Fibroblast of skin of left quadriceps (primary cell): ENCODE measurements at places on chromosomes 16 and 17.

- no peak for DNase-seq
These were observed 826.9 kb upstream of the CDH8 start for GRCh38 chr16:62863139-62863538.

- DNase-seq = no peak
These were observed 37.1 kb upstream of the FOXJ1 start for GRCh38 chr17:76178124-76178523.

GRCh38 chr16:4315186-4316107 lies at the start of gene GLIS2:
Gene GLIS2 (plus strand): TSS chr16:4316067. CDS start chr16:4332281, 16,214 bp downstream.
- DNase-seq = peak; percentile 54

DNA sequence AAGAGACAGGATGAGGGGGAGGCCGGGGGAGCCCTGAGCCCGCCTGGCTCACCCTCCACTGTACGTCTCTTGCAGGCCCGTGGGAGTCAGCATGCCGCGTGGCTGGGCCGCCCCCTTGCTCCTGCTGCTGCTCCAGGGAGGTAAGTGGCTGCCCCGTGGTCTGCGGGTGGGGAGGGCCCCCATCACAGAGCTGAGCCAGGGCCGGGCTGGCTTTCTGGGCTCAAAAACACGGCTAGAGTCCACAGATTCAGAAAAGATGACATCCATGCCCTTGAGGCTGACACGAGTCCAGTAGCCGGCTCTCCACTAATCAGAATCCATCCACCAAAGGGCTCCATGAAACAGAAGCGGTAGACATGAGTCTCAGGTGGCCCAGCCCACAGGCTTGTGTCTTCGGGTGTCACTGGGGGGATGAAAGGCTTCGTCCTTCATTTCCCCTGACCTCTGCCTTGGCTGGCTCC lies 28.0 kb downstream of the IL21R start:
- no peak for DNase-seq

- DNase-seq = no peak
These were observed 125.0 kb upstream of the IRX3 start for GRCh38 chr16:54411544-54411943.

DNA sequence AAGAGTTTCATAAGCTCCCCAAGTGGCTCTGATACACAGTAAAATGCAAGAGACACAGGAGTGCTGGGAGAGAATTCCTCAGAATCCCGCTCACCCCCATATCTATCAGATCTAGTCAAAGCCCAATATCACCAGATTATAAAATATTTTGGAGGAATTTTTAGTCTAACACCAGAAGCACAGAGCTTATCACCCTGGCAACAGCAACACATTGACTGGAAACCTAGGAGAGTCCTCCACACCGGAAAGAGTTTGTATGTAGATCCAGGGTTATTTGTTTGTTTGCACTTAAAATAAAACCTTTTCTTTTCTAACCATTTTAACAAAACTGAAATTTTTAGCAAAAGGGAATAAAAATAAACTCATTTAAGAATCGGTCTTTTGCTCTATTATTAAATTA lies 7.2 kb downstream of the SOX9 start:
- DNase-seq = no peak

GRCh38 chr17:43634591-43635125 lies 27.1 kb downstream of the MEOX1 start:
- DNase-seq = no peak

- no peak for DNase-seq
These were observed 171.0 kb downstream of the ZFHX3 start for GRCh38 chr16:72876981-72877373.

DNA sequence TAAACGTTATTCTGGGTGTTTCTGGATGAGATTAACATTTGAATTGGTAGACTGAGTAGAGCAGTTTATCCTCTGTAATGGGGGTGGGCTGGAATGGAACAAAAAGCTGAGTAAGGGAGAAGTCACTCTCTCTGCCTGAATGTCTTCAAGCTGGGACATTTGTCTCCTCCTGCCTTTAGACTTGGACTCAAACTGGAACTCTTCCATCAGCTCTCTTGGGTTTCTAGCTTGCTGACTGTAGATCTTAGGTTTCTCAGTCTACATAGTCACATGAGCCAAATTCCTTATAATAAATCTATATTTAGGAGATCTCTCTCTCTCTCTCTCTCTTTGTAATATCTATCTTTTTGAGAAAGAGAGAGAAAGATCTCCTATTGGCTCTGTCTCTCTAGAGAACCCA lies 553.3 kb upstream of the CDH11 start:
- no peak for DNase-seq

- no peak for DNase-seq
These were observed 73.0 kb downstream of the OR1D5 start for GRCh38 chr17:2990396-2990795.

GRCh38 chr16:977081-977701 lies 4.4 kb upstream of the SOX8 start:
- DNase-seq = no peak

DNA sequence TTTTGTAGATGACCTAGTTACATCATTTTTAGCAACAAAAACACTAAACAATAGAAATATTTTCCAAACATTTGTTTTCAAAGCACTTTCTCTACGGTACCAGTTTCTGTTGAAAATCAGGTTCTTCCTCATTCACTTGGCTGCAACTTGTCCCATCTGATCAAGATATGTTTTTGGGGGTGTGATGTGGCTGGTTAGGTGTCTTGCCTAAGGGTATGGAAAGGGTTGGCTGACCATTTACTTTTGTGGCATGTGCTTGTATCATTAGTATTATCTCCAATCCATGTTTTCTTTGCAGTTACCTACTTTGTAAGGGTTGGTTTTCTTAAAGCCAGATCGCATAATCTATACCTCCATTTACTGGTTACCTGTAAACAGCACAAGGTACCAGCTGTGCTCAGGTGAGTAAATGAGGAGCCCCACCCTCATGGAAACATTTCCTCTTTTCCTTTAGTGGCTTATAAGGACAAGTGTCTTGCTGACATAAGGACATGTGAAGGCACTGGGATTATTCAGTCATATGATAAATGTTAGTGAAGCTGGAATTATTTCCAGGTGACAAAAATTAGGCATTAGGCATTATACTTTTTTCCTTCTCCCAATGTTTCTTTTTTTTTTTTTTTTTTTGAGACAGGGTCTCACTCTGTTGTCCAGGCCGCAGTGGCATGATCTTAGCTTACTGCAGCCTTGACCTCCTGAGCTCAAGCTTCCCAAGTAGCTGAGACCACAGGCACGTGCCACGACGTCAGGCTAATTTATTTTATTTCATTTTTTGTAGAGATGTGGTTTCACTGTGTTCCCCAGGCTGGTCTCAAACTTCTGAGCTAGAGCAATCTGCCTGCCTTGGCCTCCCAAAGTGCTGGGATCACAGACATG lies 162.0 kb downstream of the CCDC182 start:
- DNase-seq = no peak

DNA sequence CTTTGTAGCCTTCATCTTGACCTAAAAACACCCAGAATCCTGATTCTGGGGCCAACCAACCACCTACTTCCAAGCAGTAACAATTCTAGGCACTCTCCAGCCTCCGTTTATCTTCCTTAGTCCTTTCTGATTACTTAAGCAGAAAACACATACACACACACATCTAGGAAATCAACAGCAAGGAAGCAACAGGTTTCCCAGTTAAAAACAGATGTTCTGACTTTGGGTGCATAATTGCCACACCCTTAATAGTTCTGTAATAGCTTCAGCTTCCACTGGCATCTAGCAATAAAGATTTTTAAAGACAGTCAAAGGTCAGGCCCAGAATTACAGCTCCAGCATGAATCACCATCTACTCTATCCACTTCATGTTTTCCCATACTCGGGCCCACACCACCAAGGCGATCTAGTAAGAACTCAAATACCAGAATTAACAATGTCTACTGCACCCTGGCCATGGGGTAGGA lies 2.6 kb downstream of the ARHGAP17 start:
- DNase-seq = peak; percentile 57

DNA sequence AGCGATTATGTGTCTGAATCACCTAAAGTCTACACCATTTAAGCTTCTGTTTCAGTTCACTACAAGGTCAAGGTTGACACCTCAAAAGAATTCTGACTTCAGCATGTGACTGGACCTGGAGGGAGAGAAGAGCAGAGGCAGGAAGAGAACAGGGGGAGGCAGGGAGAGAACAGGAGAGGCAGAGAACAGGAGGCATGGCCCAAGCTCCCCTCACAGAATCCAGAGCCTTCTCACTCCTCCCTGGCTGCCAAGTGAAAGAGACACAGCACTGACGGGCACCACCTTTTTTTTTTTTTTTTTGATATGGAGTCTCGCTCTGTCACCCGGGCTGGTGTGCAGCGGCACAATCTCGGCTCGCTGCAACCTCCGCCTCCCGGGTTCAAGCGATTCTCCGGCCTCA lies 11.4 kb downstream of the GGA2 start:
- no peak for DNase-seq

DNA sequence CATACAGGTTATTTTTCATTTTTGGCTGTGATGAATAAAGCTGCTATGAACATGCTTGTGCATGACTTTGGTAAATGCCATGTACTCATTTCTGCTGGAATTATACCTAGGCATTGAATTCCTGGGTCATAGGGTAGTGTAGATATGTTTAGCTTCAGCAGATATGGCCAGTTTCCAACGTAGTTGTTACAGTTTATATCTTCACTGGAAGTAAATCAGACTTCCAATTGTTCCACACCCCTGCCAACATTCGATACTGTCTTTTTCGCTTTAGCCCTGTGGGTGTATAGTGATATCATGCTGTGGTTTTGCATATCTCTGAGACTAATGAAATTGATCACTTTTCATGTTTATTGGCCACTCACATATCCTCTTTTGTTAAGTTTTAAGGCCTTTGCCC lies 50.4 kb downstream of the ARHGAP27 start:
- no peak for DNase-seq

GRCh38 chr17:12830777-12831247 lies 41.5 kb downstream of the ARHGAP44 start:
- no peak for DNase-seq

DNA sequence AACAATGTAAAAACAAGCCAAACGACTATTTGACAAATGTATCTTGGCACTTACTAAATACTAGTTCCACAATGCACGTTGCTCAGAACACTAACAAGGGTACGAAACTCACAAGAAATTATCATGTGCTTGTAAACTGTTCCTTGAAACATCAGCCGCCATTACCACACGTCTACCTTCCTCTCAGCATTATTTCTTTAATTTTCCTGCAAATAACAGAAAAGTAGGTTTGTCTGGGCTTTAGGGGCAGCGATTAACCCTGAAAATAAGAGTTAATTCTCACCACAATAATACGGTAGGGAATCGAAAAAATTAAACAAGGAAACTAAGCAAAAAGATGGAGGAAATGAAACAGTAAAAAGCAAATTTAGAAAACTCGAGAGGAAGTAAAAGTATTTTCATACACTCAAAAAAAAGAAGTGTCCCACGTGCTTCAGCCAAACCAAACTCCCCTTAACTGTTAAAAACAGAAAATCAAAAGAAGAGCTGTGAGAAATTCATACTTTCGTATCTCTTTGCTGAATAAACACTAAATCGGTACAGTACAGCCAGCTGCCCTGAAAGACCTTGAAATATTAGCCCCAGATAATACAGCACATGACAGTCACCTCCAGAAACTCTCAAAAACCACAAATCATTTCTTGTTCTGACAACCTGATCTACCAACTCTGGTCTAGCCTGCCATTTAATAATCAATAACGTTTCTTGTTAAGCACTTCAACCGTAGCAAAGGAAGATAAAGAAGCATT lies 1.2 kb downstream of the ARHGAP17 start:
- no peak for DNase-seq

- no peak for DNase-seq
These were observed 30.9 kb downstream of the IL4R start for GRCh38 chr16:27344721-27345120.

- no peak for DNase-seq
These were observed 136.4 kb upstream of the TMEM97 start for GRCh38 chr17:28182559-28182958.

DNA sequence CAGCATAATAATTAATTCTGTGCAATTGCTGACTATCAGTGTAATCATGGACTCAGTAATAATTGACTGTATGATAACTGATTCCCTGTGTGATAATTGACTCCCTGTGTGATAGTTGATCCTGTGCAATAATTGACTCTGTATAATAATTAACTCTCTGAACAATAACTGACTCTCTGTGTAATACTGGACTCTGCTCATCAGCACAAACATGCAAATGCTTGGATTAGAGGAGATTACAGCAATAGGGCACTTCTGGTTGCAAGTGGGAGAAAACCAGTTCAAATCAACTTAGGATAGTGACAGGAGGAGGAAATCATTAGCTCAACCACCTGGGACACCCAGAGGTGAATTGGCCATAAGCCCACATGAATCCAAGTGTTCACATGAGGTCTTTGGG lies 582.1 kb downstream of the RBFOX1 start:
- DNase-seq = no peak

- no peak for DNase-seq
These were observed 25.7 kb downstream of the GSE1 start for GRCh38 chr16:85638695-85639409.

DNA sequence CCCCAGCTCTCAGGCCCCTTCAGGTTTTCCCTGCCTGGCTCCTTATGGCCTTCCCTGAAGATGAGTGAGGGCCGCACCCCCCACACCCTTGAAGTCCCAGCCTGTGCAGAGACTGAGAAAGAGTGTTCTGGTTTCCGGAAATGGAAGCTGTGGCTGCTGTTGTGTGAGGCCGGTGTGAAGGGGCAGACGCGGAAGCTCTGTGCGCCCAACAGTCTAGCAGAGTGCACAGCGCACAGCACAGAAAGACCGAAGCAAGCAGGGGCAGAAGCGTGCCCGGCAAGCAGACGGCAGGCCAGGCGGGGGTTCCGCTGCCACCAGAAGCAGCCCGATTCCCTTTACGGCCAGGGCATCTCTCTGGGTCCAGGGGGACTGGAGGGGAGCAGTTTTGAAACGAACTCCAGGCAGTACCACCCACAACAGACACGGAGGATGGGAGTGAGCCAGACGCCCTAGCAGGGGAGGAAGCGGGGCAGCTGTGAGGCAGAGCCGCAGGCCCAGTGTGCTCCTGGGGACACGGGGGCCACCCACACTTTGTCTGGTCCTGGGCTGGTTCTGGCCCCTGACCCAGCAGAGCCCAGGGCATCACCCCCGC lies 16.7 kb downstream of the TPSG1 start:
- DNase-seq = no peak

- DNase-seq = peak; percentile 75
These were observed 49.8 kb downstream of the IRX3 start for GRCh38 chr16:54236773-54237172.

GRCh38 chr17:42760652-42761581 lies at the start of gene RAMP2:
Gene RAMP2 (plus strand): TSS chr17:42761227. CDS start chr17:42761262, 35 bp downstream.
- DNase-seq = no peak
